IMR-90 (cell line): ENCODE measurements at places on chromosomes 13 and 19.

- peak; percentile 32 for DNase-seq
Measured at GRCh38 chr13:110006304-110006703, 219.9 kb upstream of the IRS2 start.

DNA sequence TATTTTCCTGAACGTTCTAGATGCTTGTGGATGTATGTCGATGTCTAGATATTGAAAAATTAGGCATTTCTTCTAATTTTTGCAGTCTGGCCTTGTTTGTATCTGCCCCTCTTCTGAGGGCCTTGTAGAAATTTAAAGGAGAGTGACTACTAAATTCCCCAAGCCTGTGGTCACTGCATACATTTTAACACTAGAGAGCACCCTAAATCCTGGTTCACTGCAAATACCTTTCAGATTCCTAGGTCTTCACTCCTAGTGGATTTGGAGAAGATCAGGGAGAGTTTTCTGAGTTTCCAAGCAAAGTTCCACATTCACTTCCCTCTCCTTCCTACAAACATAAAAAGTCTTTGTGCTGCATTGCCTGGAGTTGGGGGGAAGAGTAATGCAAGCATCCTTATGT lies 1272.5 kb downstream of the OLFM4 start:
- no peak for DNase-seq

DNA sequence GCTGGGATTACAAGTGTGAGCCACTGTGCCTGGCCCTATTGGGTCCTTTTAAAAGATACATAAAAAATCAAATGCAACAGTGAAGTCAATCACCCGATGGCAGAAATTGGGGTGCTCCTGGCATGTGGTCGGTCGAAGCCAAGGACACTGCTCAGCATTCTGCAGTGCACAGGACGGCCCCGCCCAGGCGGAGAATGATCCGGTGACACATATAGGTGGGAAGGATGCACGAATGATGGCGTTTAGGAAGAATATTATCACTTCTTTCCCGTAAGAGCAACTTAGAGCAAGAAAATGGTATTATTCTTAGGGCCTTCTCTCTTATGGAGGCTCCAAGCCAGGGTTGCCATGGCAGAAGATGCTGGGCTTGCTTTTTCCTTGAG lies 3.2 kb upstream of the GP6 start:
- no peak for DNase-seq

- DNase-seq, result peak; percentile 96
Measured at GRCh38 chr19:44587963-44588770, 25.2 kb upstream of the IGSF23 start.

GRCh38 chr19:55141696-55142095 lies 7.3 kb downstream of the TNNT1 start:
- no peak for DNase-seq
